ENCODE measurements at places on chromosomes 13 and 19. TPM values are rescaled to one million over a fixed set of nuclear protein-coding genes. Genes with fewer than 3 reads are reported as not detected.

The SOX1 gene
- not detected for total RNA-seq

The EBPL gene
- 42.6 TPM for total RNA-seq

The CYP2A6 gene
- not detected for total RNA-seq

The CFAP97D2 gene
- total RNA-seq = not detected

The SRRM5 gene
- total RNA-seq = 0.10 TPM

DNA sequence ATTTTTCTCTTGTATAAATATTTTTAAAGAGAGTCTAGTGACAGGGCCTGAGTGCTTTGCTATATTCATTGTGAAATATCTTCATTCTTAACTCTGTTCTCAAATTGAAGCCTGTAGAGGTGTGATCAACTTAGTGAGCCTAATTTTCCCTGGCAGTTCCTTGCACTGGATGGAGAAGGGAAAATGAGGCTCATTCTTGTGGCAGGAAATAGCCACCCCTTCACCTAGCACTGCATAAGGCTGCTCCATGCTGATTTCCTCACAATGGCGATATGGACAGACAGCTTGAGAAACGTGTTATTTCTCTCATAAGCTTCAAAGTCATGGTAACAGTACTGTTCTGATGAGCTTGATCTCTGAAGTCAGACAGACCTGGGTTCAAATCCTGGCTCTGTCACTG, 146.2 kb downstream of the AKAP11 start:
- peaks cover 27% of the 10 kb centered on the region for H3K36me3 ChIP-seq
- peaks cover 2% of the 10 kb centered on the region for H3K27me3 ChIP-seq
- DNase-seq = no peak

Measured in activated T-helper 1 cell treated with anti-CD3 and anti-CD28 coated beads, Interleukin-12 subunit alpha, Interleukin-12 subunit beta, Interleukin-2, Interleukin-4 antibody, amounts not matched to agents 30 ng/mL and 10 ng/mL and 1 ng/mL, durations not matched to agents 14 hours and 24 hours and 36 hours (primary cell).